ENCODE measurements at places on chromosomes 5 and 9.

DNA sequence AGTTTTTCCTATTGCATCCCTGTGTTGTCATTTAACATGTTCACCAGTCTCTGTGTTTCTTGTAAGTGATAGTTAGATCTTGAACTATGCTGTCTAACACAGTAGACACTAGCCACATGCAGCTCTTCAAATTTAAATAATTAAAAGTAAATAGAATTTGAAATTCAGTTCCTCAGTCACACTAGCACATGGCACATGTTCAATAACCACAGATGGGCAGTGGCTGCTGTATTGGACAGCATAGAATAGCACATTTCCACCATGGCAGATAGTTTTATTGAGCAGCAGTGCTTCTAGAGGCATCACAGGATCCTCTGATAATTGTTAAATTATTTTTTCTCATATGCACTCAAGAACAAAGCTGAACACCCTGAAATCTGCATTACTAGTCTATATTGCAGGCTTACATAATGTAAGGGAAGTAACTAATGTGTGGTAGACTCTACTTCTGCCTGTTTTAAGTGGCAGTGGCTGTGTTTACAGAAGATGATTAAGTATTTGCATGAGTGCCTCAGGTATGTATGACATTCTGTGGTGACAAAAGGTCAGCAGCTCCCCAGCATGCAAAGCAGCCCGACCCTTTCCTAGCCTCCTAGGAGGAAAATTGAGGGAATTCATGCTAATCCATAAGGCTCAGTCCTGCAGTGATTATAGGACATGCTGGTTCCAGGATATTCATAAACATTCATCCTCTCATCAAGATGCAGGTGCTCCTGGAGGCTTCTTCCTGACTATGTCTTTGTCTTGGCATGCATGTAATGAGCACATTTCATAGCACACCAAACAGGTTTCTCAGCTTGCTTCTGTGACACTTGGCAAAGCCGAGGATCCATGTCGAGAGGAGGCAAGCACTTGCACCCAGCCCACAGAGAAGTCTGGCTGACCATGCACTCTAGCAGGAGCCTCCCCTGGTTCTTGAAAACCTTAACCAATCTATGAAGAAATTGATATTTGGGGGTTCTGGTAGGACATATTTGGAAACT is 45.5 kb downstream of the SH3RF2 start:
- no peak for DNase-seq

DNA sequence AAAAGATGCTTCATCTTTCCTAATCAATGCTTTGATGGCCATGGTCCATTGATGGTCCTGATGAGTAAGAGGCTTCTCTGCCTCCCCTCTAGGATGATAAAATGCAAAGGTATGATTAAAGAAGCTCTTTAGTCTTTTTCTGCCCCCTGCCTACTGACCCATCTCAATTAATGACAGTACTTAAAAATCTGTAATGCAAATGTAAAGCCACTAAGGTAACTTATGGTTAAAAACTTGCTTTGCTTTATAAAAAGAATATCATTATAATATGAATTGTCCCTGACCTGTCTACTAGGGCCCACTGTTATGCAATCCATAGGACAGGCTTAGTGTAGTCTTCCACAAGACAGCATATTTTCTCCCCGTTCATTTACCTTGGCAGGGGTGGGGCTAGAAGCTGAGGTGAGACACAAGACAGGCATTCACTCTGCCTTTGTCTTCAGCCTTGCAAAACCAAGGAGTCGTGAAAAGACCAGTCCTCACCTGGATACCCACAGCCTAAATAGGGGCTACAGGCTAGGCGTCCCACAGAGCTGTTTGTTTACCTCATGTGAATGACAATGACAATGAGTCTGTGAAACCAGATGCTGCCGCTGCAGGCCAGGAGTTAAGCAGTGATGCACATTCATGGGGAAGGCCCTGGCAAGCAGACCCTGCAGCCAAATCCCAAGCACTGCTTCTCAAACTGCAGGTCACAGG is 60.4 kb downstream of the BNC2 start:
- DNase-seq: no peak

- no peak for DNase-seq
Observed at GRCh38 chr9:33142535-33142934, 24.6 kb downstream of the B4GALT1 start.

DNA sequence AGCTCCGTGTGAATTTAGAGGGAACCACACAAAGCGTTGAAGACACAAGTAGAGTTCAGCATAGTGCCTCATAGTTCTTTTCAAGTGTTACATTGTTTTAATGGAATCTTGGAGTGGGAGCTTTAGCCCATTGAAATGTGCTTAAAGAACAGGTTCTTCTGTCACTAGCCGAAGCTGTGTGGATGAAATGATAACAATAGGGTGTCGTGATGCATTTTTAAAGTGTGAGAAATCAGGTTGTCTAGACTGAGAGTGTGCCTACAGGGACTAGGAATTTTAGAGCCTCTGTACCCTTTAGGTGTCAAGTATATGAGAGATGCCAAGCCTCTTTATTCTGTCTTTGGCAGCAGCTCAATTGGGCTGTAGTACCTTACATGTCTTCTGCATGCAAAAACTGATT is 83.0 kb downstream of the NDUFS4 start:
- no peak for DNase-seq

GRCh38 chr5:168423971-168424370 is 62.3 kb upstream of the RARS1 start:
- DNase-seq: no peak

Measured in hematopoietic multipotent progenitor cell (in vitro differentiated cells).